ENCODE measurements at places on chromosomes 4 and X.
A peak's percentile ranks its signal among the peaks of the same experiment; 100 is the strongest.

- no peak for DNase-seq
Measured at GRCh38 chrX:46788902-46789301, 30.0 kb upstream of the SLC9A7 start.

DNA sequence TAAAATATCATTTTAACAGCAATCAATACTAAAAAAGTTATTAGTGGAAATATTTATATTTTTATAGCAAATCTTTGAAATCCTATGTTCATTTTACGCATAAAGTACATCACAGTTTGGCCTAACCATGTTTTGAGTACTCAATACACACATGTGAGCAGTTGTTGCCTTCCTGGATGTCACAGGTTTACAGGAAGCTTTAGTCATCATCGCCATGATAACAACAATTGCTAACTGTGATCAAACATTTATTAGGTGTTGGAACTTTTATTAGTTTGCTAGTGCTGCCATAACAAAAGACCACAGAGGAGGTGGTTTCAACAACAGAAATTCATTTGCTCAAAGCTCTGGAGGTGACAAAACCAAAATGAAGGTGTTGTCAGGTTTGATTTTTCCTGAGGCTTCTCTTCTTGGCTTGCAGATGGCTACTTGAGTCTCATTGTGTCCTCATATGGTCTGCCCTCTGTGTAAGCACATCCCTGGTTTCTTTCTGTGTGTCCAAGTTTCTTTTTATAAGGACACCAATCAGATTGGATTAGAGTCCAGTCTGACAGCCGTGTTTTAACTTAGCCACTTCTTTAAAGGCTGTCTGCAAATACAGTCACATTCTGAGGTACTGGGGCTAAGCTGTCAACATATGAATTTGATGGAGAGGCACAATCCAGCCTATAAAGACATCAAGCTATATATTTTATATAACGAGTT is 43.1 kb upstream of the BOD1L1 start:
- no peak for DNase-seq

DNA sequence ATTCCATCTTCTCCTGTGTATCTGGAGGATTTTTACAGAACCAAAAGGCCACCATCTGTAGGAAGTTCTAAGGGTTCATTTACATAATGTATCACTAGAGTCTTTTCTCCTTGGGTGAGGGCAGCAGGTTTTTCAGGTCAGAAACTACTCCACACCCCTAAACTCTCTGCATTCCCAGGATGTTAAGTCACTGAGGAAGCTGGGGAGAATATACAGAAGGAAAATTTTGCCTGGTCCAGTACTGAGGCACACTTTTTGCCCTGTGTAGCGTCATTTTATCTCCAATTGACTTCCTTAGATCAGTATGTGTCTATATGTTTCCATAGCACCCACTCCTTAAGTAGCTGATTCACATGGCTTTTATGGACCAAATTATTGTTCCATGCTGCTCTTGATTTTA is 17.0 kb downstream of the XKRX start:
- DNase-seq, result no peak

- no peak for DNase-seq
Measured at GRCh38 chr4:105989485-105990242, 94.4 kb downstream of the NPNT start.

DNA sequence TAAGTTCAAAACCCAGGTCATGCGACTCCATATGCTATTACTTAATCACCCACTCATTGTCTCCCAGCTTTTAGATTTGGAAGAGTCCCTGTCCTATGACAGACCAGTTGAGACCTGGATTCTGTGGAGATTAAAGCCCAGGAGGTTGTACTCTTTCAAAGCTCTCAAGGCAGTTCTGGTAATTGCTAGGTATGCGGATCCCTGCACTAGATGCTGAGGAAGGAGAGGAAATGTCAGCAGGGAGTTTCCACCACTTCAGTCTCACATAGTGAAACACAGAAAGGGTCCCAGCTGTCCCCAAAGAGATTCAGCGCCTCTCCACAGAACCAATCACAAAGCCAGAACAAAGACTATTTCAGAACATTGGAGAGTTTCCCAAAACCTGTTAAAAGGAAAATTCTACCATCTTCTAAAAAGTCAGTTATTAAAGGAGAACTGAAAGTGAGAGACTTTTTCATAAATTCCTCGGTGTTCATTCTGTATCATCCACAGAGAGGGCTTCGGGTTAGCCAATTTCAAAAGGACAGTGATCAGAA is 53.4 kb downstream of the IRF2 start:
- DNase-seq, result peak; percentile 82

GRCh38 chr4:176439611-176440010 is 119.8 kb downstream of the SPCS3 start:
- no peak for DNase-seq

DNA sequence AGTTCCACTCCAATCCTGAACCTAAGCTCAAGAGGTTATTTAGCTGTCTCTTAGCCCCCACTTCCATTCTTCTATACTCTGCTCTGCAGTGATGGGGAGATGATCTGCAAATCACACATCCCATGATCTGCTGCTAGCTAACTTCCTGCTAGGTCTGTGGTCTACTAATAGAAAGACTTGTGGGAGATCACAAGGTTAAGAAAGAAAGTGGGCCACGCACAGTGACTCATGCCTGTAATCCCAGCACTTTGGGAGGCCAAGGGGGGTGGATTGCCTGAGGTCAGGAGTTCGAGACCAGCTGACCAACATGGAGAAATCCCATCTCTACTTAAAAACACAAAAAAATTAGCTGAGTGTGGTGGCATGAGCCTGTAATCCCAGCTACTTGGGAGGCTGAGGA is 471.1 kb upstream of the NWD2 start:
- DNase-seq, result no peak
